Fibroblast of skin of left quadriceps (primary cell): ENCODE measurements at places on chromosomes 3 and 15.
A peak's percentile ranks its signal among the peaks of the same experiment; 100 is the strongest.

- no peak for DNase-seq
Measured at GRCh38 chr3:99934975-99935797, 117.5 kb downstream of the CMSS1 start.

GRCh38 chr3:124119056-124119716, 127.3 kb upstream of the ROPN1 start:
- peak; percentile 84 for DNase-seq

DNA sequence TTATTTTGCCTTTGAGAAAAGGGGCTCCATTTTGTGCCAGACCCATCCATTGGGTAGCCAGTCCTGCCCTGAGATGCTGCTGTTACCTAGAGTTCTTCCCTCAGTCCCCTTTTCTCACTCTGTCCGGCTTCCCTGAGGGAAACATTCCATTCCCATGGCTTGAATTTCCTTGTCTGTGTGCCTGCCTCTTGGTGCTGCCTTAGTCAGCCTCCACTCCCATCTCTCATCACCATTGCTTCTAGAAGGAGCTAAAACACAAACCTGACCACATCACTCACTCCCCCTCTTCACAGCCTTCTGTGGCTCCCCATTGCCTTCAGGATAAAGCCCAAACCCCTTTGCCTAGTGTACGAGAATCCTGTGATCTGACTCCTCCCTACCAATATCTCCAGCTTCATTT, 25.2 kb upstream of the C2CD4B start:
- DNase-seq, result no peak

DNA sequence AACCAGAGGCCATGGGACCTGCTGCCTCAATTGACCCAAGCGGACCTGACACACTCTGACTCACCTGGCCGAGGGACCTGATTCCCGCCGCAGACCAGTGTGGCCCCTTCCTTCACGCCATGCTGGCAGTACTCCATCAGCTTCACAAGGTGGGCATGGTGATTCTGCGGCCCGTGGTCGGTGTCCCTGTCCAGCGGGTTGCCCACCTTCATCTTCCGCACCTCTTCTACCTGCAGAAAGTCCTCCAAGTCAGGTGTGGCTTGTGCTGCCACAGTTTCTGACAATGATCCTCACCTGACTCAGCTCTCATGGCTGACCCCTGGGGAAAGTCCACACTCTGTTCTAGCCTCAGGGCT, 25.9 kb upstream of the SLC41A3 start:
- no peak for DNase-seq

- no peak for DNase-seq
Measured at GRCh38 chr15:90654233-90655136, 62.7 kb upstream of the BLM start.

DNA sequence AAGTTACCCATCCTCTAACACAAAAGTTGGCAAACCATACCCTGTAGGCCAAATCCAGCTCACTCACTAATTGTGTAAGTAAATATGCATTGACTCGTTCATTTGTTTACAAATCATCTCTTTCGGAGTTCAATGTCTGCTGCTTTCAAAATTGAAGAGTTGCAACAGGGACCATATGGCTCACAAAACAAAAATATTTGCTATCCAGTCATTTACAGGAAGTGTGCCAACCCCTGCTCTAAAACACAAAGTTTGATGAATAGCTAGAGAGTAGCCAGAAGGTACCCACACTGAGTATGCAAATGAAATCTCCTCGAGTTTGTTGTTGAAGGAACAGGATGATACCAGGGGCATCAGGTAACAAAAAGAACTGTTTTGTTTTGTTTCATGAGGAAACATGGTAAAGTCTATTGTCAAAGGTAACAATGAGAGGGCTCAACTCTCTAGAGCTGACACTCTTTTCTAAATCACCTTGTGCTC, 236.2 kb upstream of the THBS1 start:
- DNase-seq, result no peak

DNA sequence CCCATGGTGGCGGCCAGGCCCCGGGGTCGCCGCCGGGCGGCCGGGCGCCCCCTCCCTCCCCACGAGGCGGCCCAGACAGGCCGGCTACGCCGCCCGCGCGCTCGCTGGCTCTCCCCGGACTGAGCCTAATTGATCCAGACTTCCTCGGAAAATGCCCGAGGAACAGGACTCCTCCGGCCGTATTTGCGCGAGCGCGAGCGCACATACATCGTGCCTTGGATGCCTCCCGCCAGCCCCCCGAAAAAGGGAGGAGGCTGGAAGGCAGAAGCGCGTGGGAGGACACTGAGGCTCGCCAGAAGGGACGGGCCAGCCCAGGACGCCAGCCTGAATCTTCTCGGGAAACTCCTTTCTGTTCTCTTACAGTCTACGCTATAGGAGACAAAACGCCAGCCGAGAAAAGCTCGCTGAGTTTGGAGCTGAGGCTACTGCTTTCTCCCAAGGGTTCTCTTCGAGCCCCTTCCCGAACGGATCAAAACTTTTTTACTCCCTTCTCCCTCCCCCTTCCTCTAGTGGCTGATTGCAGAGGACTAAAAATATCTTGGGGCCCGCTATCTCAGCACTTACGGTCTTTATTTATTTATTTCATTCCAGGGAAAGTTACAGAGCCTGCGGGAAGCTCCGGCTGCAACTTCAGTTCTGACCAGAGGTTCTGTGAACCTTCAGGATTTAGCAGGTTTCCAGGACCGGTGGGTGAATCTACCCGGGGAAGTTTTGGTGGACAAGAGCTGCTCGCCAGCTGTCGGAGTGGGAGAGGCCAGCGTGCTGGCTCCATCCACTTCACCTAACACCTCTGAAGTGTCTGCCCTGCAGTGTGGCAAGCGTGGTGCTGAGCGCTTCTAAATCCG, at the start of gene PDZRN3:
Gene PDZRN3 (minus strand): TSS at position 121 of the 845 bp plus-strand sequence.
- DNase-seq, result peak; percentile 82

DNA sequence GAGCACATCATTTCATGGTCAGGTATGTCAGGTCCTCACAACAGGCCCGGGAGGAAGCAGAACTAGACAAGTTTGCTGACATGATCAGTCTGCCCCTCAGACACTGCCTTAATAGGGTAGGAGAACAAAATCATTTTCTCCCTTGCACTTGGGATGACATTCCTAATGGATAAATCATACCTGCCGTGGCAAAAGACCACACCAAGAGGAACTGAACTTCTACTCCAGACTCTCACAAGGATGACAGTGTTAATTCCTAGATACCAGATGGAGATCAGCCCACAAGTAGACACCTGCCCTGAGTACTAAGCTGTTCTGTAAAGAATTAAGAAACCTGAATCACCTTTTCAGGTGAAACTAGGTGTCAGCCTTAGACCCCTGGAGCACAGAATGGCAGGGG, 19.5 kb downstream of the SIAH2 start:
- no peak for DNase-seq

- DNase-seq, result no peak
Measured at GRCh38 chr3:16504692-16505091, 8.8 kb downstream of the RFTN1 start.

GRCh38 chr3:6089780-6090179, 771.1 kb upstream of the GRM7 start:
- DNase-seq, result no peak

GRCh38 chr3:168061332-168061996, 34.3 kb downstream of the GOLIM4 start:
- no peak for DNase-seq

GRCh38 chr3:24060055-24060454, 115.0 kb downstream of the NR1D2 start:
- DNase-seq, result no peak
